ENCODE measurements at places on chromosomes 11 and 22.

DNA sequence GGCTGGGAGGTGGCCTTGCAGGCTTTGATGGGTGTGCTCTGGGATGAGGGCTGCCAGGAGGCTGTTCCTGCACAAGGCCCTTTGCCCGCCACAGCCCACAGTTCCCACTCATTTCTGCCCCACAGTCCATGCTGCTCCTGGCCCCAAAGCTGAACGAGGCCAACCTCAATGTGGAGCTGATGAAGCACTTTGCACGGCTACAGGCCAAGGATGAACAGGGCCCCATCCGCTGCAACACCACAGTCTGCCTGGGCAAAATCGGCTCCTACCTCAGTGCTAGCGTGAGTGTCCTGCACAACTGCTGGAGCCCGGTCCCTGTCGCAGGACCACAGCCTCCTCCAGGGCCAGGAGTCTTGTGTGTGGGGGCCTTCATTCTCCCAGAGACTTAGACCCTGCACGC lies 10.2 kb downstream of the SCYL1 start:
- DNase-seq, result no peak

- DNase-seq, result no peak
Observed at GRCh38 chr22:43269246-43269645, 73.9 kb downstream of the SCUBE1 start.

- DNase-seq, result no peak
Observed at GRCh38 chr22:16969508-16970327, 38.3 kb downstream of the GAB4 start.

DNA sequence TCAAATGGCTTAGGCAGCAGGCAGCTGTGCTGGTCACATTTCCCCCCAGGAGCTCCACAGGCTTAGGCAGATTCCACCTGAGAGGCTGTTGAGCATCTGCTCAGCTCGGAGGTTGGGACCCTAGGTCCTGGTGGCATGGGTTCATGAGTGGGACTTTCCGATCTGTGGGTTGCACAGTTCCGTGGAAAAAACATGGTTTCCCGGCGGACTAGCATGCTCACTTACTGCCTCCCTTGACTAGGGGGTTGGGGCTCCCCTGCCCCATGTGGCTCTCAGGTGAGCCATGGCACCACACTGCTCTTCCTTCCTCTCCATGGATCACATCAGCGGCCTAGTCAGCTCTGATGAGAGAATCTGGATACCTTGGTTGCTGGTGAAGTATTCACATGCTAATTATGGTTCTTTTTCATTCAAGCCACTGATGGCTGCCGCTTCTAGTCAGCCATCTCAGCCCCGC lies 685.1 kb downstream of the METTL15 start:
- DNase-seq, result no peak

DNA sequence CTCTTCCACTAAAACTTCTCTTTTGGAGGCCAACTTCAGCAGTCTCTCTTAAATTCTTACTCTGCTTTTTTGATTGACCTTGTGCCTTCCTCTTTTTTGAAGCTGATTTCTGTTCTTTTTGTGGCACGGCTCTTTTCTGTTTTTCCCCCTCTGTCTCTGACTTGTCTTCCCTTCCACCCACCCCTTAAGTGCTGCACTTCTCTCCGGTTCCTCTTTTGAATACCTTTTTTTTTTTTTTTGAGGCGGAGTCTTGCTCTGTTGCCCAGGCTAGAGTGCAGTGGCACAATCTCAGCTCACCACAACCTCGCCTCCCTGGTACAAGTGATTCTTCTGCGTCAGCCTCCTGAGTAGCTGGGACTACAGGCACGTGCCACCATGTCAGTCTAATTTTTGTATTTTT lies 211.9 kb downstream of the BLID start:
- DNase-seq, result no peak

DNA sequence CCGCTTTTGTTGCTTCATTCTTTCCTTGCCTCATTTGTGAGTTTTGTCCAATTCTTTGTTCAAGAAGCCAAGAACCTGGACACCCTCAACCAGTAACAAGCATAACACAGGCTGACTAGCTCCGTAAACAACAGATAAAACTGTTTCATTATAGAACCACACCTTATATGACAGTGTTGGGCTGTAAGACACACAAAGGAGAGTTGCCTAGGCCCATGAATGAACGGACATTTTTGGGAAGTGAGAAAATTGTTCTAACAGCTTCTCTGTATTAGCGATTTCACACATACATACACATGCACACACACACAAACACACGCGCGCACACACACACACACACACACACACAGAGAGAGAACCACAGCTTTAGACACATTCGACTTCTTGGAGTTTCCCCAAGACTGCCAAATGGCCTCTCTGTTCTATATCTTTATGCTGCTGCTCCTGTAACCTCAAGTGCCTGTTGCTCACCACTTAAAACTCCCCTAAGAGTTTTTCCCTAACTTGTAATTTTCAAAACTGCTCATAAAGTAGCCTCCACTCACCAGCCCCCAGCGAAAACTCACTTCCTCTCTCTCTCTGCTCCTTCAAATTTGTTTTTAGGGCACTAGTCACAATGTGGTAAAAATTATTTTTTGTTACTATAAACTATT lies 35.9 kb downstream of the CTSC start:
- DNase-seq, result no peak

DNA sequence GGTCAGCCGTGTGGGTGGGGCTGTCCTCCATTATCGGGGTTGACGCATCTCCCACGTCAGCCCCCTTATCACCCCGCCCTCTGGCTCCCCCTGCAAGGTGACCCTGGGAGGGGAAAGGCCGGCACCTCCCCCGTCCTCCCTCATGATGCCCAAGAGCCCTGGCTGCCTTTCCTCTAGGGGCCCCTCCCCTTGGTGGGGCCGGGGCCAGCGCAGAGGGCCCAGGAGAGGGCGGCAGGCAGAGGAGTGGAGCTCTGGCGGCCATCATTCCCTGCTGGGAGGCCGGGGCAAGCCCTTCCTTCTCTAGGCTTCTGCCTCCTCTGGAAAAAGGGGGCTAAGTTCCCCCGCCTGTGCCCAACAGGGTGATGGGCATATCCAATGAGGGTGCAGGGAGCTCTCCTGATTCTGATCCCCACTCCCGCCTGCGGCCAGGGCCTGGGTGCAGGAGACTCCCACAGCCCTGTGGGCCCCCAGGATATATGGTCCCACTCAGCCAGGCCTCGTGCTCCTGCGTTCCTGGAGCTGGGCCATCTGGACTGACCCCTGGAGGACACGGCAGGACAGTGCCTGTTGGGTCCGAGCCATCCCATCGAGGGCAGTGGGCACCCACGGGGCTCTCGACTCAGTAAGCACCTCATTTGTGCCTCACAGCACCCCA lies 12.3 kb downstream of the MYRF start:
- DNase-seq, result no peak

GRCh38 chr11:92070026-92070889 lies 154.4 kb upstream of the FAT3 start:
- no peak for DNase-seq

DNA sequence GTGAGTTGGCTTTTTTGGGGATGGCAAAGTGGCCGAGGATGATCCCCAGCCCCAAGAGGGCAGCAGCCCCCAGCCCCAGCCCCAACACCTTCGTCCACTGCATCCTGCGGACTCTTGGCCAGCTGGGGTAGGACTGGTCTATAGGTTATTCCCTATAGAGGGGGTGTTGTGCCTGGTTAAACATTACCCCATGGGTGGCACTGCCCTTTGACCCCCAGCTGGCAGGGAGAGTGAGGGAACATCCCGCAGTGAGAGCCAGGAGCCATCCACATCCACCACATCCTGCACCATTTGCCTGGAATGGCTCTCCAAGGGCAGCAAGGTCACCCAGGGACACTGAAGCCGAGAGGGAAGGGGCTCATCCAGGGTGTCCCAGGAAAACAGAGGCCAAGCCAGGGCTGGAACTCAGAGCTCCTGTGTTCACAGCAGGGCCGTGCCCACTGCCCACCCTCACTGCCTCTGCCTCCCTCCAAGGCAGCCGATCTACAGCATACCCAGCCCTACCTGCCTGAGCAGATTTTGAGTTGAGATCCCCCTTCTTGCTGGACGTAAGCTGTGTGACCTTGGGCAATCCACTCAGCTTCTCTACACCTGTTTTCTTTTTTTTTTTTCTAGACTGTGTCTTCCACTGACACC lies at the start of gene NAALADL1:
NAALADL1 (minus strand) TSS at position 135 of the 636 bp plus-strand sequence; CDS start at position 103, 32 bp downstream.
- DNase-seq, result no peak

DNA sequence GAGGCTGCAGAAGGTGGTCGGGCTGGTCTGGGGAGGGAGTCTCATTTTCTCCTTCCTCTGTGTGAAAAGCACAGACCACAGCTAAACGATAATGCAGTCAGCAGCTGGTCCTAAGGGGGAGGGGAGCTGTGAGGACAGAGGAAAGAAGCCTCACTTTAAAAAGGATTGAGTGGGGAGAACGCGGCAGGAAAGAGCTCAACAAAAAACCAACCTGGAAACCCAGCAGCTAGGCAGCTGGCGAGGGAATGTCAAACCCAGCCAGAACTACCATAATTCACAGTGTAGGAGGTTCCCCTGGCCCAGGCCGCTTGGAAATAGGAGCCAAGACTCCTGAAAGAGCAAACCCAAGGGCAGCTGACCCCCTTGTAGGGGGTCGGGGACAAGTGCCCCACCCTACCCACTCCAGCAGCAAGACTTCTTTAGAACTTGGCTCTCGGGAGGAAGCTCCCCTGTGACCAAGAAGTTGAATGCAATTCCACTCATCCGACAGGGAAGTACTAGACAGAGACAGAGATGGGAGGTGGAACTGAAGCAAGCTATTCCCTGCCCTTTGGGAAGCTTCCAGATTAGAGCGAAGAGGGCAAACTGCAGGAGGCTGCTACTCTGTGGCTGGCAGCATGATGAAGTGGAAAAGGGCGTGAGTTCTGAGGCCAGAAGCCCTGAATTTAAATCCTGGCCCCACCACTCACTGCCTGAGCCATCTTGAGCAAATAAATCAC lies 16.5 kb upstream of the DGKZ start:
- no peak for DNase-seq

GRCh38 chr11:114928260-114928870 lies 250.0 kb downstream of the NXPE2 start:
- DNase-seq, result no peak

GRCh38 chr22:17105143-17106129 lies 15.7 kb downstream of the TMEM121B start:
- DNase-seq, result no peak

DNA sequence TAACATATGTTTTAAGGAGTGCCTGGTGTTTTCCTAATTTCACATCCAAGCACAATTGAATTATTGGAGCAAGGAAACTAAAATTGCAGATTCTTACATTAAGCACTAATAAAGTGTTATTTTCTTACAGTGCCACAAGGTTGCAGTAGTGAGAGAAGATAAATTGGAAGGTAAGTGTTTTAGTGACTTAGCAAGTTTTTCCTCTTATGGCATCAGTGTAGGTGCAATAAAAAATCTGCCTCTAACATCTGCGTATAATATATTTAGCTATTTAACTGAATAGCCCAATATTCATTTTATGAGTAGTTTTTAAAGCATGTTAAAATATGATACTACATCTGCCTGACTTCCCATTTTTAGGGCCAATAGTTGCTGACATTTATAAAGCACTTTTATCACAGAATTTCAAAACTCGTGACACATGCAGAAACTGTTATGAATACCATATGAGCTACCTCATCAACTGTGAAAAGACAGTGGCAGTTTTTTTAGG lies 19.0 kb downstream of the POLD3 start:
- DNase-seq, result no peak

- DNase-seq, result no peak
Observed at GRCh38 chr11:131889760-131890581, 519.6 kb downstream of the NTM start.

DNA sequence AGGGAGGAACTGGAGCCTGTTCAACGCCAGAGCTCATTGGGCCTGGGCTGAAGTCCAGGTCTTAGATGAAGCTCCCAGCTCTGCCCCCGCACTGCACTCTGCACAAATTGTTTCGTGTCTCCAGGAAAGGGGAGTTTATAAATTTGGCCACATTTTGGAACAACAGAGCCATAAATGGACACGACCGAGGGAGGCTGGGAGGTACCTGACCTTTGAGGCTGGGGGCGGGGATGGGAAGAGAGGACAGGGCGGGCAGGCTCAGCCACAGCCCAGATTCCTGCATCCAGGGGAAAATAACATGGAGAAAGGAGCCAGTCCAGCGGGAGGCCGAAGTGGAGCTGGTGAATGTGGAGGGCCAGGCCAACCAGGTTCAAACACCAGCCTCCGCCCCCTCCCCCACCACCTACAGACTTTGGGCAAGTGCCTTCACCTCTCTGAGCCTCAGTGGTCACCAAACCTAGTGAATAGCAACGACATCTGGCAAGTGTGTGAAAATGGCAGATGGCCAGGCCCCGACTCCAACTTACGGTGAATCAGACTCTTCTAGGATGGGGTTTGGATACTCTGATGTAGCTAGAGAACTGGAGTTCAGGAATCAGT lies 36.8 kb upstream of the SMTN start:
- DNase-seq, result no peak

DNA sequence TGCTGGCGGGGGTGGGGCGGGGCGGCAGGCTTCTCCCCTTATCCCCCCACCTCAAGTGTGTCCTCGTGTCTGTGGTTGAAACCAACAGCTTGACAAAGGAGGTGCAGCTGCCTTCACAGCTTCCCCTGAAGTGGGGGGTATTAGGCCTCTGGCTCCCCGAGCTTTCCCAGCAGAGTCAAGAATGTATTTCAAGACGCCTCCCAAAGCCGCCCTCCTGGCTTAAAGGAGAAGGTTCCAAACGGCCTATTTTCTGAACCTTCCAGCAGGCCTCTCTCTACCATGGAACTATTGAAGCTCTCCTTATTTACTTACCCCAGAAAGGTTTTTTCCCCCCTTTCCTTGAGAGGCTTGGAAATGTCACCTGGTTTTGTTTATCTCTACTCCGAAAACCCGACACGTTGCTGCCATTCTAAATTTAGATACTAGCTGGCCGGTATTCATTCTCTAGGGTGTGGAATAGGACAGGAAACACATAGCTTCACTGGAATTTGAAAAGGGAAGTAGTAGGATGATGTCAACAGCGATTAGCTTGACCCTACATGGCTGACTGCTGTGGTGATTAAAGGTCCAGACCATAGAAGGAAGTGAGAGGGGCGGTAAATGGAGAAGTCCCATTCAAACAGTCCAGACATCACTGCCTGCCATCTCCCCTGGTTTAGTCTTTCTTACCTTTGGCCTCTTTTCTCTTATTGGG lies 671 bp upstream of the PICALM start:
- no peak for DNase-seq

DNA sequence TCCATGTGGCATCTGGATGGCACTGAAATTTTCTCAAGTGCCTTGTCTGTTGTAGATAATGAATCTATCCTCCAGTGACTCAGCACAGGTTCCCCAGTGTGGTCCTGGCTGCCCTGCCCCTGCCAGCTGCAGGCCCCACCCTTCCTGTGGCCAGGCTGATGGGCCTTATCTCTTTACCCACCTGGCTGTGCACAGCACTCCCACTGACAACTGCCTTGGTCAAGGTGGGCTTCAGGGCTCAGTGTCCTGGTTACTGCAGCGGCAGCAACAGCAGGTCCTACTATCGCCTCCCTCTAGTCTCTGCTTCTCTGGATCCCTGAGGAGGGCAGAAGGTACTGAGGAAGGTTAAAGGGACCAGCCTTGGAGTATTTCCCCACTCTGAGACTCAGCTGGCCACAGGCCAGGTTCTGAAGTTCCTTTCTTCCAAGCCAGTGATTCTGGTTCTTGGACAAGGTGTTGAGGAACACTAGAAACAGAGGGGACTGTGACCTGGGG lies 3.1 kb downstream of the HMBS start:
- DNase-seq, result no peak

DNA sequence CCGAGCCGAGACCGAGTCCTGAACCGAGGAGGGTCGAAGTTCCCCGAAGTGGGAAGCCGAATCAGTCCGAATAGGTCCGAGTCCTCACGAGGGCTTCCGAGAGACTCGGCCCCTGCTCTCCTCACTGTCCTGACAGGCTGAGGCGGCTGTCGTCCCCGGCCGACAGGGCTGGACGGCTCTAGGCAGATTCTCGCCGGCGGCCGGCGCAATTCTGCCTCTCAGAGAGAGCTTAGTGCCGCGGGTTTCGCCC lies 191 bp upstream of the DEAF1 start:
- DNase-seq, result no peak
